ENCODE measurements at places on chromosomes 13 and 19.

DNA sequence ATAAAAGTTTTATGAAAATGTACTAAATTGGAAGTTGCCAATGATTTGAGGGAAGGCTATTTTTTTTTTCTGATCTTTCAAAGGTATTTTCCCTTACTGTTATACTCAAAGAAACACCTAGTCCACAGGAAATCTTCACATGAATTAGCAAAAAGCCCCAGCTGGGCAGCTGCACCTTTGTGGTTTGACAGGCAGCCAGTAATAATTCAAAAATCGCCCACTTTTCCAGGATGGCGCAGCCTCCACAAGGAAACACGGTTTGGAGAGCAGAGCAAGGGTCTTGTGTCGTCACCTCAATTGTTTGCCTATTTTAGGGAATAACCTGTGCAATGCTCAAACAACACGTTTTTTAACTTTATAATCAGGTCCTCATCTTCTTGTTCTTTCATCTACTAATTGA is 324.9 kb upstream of the GPC6 start:
- H3K36me3 ChIP-seq: no peaks in the 10 kb centered on the region
- no peaks in the 10 kb centered on the region for H3K27me3 ChIP-seq
- peaks cover 4% of the 10 kb centered on the region for H3K4me1 ChIP-seq
- no peak overlapping the region for H3K27ac ChIP-seq
- H3K4me3 ChIP-seq: no peak overlapping the region

GRCh38 chr13:91052876-91053275 is 294.6 kb upstream of the MIR17HG start:
- H3K4me1 ChIP-seq: no peaks in the 10 kb centered on the region
- no peak overlapping the region for H3K4me3 ChIP-seq
- H3K27me3 ChIP-seq: no peaks in the 10 kb centered on the region
- H3K27ac ChIP-seq: no peak overlapping the region
- no peaks in the 10 kb centered on the region for H3K36me3 ChIP-seq
- no peak for DNase-seq

DNA sequence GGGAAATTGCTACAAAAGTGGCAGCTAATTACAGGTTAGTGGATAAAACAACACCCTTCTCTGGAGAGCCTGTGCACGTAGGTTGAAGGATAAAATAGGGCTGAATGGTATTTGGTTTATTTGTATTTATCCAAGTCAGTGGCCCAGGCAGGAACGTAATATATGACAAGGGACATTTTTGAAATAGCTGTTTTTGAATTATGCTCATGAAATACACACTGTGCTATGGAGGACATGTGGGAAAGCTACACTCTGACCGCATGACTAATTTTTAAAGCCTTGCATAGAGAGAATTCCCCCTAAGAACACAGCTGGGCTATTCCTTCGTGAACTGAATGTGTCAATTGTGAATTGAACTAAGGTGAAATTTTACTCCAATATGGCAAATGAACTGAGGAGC is 292.1 kb upstream of the MAB21L1 start:
- no peak overlapping the region for H3K4me3 ChIP-seq
- no peaks in the 10 kb centered on the region for H3K27me3 ChIP-seq
- no peaks in the 10 kb centered on the region for H3K4me1 ChIP-seq
- DNase-seq: no peak
- H3K36me3 ChIP-seq: no peaks in the 10 kb centered on the region

- DNase-seq: no peak
- H3K27me3 ChIP-seq: no peaks in the 10 kb centered on the region
- H3K27ac ChIP-seq: no peak overlapping the region
- H3K4me3 ChIP-seq: no peak overlapping the region
These were observed 518.1 kb downstream of the UQCRFS1 start for GRCh38 chr19:28694812-28695211.

DNA sequence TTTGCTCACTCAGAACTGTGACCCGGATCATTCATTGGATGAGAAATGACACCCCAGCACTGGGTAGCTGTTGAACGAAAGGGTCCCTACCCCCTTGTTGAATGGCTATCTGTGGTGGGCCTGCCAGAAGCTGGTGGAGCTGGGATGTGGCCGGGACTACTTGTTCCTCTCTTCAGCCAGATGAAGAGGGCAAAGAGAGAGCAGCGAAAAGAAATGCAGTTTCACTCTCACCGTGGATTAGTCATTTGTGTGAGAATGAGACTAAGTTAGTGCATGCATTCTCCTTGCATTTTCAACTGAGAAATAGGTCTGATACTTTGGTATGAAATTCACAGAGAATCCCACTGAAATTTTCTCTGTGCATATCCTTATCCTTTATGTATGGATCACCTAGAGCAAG is 553.1 kb downstream of the IRS2 start:
- DNase-seq: no peak
- H3K27me3 ChIP-seq: no peaks in the 10 kb centered on the region
- no peak overlapping the region for H3K27ac ChIP-seq
- no peak overlapping the region for H3K4me3 ChIP-seq

DNA sequence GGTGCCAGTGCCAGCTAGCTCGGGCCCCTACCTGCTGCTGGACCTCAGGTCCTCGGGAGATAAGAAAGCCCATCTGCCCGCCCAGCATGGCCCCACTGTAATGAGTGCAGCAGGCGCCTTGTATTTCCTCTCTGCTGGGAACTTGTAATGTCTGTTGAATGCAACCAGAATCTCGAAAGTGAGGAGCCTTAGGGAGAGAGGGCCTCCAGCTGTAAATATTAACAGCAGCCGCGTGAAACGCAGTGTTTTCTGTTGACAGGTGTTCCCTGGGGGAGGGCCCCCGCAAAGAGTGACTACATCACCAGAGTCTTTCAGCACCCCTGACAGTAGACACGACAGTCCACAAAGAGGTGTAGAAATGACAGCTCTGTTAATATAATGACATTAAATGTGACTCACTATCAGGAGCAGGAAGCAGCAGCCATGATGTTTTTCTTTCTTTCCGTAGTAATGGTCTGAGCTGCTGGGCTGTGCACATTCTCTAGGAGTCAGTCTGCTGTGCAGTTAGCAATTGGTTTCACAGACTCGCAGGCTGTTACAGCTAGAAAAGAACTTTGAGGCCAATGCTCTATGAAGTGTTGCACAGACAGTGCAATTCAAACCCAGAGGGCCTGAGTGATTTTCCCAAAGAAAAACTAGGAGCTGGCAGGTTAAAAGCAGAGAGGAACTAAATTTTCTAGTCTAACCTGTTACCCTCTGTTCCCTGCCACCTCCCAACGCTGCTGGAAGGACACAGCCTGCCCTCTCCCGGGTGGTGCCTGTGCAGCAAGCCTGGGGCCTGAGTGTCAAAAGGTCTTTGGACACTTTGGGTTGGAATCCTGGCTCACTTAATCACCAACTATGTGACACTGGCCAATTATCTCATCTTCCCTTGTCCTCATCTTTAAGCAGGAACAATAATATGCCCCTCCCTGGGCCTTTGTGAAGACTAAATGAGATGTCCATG is 58.6 kb upstream of the WASF3 start:
- no peak overlapping the region for H3K27ac ChIP-seq
- H3K27me3 ChIP-seq: no peaks in the 10 kb centered on the region
- H3K36me3 ChIP-seq: no peaks in the 10 kb centered on the region
- no peak for DNase-seq

DNA sequence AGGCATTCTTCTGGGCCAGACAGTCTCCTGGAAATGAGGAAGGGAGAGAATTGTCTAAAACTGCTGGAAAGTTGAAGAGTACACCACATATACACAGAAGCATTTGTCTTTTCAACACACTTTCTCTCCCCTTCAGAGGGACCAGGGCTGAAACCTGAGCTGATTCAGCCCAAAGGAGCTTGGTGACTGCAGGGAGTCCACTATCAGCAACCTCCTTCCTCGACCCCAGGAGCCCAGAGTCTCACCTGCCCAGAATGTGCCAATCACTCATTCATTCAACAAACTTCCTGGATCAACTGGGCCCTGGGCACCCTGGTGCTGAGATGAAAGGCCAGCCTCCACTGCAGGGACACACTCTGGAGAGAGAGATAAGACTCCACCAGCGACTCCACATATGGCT is 128.9 kb upstream of the VSTM2B start:
- H3K36me3 ChIP-seq: no peaks in the 10 kb centered on the region
- H3K4me1 ChIP-seq: no peaks in the 10 kb centered on the region
- H3K27me3 ChIP-seq: no peaks in the 10 kb centered on the region
- no peak for DNase-seq

DNA sequence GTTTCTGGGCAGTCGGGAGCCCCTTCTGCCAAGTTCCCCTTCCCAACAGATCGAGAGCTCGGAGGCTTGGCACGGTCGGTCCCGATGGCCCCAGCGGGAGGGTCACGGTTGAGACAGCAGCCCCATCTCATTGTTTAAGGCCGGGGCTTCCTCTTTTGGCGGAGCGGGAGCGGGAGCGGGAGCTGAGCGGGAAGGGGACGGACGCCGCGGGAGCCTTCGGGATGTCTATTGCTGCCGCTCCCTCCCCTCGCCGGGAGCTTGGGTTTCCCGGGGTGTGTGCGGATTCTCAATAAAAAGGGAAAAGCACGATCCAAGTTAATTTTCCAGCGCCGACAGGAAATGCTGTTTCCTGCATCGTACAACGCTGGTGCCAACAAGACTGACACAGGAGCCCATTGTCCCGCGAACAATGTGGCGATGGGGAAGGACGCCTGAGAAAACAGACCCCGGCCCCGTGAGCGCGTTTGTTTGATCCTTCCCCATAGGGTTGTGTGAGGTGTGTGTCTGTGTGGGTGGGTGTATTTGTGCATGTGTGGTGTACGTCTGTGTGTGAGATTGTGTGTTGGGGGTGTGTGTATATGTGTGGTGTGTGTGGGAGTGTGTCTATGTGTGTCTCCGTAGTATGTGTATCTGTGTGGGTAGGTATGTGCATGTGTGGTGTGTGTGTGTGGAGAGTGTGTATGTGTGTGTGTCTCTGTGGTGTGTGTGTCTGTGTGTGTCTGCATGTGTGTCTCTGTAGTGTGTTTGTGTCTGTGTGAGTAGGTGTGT is 36.3 kb upstream of the FLT1 start:
- H3K27ac ChIP-seq: no peak overlapping the region
- no peaks in the 10 kb centered on the region for H3K36me3 ChIP-seq
- no peaks in the 10 kb centered on the region for H3K27me3 ChIP-seq
- H3K4me1 ChIP-seq: peaks cover 25% of the 10 kb centered on the region
- DNase-seq: no peak

- no peak for DNase-seq
- no peaks in the 10 kb centered on the region for H3K27me3 ChIP-seq
- no peaks in the 10 kb centered on the region for H3K4me1 ChIP-seq
- no peak overlapping the region for H3K4me3 ChIP-seq
- H3K27ac ChIP-seq: no peak overlapping the region
- no peaks in the 10 kb centered on the region for H3K36me3 ChIP-seq
These were observed 5.3 kb upstream of the CFAP97D2 start for GRCh38 chr13:114173745-114174144.

DNA sequence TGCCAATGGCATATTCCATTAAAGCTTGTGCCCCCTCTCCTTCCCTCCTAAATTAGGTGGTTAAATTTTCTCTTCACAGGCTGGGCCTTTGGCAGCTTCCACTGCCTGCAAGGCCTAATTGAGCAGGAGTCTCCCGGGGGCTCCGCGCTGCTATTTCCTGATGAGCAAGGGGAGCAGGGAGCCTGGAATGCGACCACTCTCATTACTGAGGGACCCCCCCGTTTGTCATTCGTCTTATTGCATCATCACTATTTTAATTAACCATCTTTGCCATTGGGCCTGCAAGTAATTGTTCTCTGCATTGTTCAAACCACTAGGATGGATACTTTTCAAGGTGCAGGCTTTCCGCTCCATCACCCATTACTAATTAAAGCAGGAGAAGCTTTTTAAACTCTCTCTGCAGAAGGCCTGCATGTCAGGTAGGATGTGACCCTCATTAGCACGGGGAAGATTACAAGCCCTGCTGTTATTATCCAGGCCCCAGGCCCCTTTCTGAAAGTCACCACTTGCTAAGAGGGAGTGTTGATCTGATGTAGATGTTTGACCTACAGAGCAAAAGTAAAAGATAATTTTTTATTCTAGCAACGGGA is 142.3 kb downstream of the OXGR1 start:
- no peak overlapping the region for H3K27ac ChIP-seq
- no peak overlapping the region for H3K4me3 ChIP-seq
- no peaks in the 10 kb centered on the region for H3K36me3 ChIP-seq
- no peak for DNase-seq
- no peaks in the 10 kb centered on the region for H3K4me1 ChIP-seq
- no peaks in the 10 kb centered on the region for H3K27me3 ChIP-seq

- no peak overlapping the region for H3K4me3 ChIP-seq
- H3K27me3 ChIP-seq: peaks cover 43% of the 10 kb centered on the region
- peaks cover 20% of the 10 kb centered on the region for H3K4me1 ChIP-seq
- H3K27ac ChIP-seq: no peak overlapping the region
- no peaks in the 10 kb centered on the region for H3K36me3 ChIP-seq
- DNase-seq: no peak
These were observed 5.1 kb downstream of the POU4F1 start for GRCh38 chr13:78598116-78598781.

GRCh38 chr19:5966215-5966614 is 11.7 kb downstream of the RANBP3 start:
- H3K4me1 ChIP-seq: peaks cover 48% of the 10 kb centered on the region
- no peaks in the 10 kb centered on the region for H3K27me3 ChIP-seq
- H3K36me3 ChIP-seq: no peaks in the 10 kb centered on the region

GRCh38 chr13:85406269-85406975 is 392.8 kb downstream of the SLITRK6 start:
- DNase-seq: no peak
- H3K36me3 ChIP-seq: no peaks in the 10 kb centered on the region
- H3K27ac ChIP-seq: no peak overlapping the region
- H3K4me1 ChIP-seq: no peaks in the 10 kb centered on the region

DNA sequence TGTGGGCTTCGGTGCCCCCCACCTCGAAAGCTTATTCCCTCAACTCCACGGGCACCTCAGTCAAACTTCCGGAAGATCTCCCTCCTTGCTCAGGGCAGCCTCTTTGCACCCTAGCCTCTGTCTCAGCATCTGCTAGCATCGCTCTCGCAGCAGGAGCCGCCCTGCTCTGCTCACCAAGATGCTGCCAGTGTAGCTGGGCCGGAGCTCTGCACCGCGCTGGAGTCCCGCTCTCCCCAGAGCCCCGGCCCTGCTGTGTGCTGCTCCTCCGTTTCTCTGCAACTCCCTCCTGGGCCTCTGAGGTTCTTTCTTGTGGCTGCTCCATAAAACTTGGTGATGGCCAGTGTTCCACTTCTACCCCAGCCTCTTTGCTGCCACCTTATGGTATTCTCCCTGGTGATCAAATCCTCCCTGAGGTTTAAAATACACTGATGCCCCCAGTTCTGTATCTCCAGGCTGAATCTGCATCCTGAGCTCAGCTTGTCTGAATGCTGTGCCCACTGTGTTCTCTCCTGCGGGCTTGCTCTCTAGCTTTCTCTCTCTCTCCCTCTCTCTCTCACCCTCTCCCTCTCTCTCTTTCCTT is 198.0 kb downstream of the UQCRFS1 start:
- no peak for DNase-seq
- H3K27me3 ChIP-seq: no peaks in the 10 kb centered on the region
- no peaks in the 10 kb centered on the region for H3K4me1 ChIP-seq
- H3K4me3 ChIP-seq: no peak overlapping the region

DNA sequence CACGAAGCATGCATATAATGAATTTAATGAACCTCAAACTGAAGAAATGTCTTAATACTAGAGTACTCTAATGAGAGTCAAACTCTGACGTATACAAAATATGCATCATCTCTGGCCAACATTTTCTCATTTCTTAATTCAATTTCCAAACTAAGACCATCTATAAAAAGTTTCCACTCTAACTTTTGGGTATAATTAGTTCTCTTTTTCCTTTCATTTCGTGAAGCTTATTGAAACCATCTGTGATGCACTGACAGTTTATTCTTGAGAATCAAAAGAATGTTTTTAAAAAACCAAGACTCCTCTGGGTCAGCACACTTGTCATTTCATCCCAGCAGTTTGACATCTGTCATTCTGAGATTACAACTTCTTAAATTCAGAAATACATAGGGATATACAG is 90.0 kb downstream of the CAB39L start:
- H3K4me3 ChIP-seq: no peak overlapping the region
- no peaks in the 10 kb centered on the region for H3K27me3 ChIP-seq
- H3K36me3 ChIP-seq: peaks cover 4% of the 10 kb centered on the region
- no peak overlapping the region for H3K27ac ChIP-seq
- DNase-seq: no peak
